ENCODE measurements at places on chromosomes 2 and 18. TPM values are rescaled to one million over a fixed set of nuclear protein-coding genes. Genes with fewer than 3 reads are reported as not detected.

DNA sequence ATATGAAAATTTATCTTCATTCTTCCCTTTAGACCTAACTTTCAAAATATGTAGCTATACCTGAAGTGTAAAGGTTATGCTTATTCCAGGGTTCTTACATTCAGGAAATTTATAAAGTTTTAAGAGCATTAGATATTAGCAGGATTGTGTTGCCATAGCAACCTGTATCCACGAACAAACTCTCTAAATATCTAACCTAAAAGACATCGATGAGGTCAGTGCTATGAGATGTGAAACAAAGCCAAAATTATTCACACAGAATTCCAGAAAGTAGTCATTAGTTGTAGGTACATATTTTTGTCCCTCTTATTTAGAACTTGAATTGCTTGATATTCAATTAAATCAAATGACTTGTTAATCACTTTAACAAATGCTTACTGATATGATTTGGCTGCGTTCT is 705.3 kb downstream of the SOCS6 start:
- DNase-seq: no peak

DNA sequence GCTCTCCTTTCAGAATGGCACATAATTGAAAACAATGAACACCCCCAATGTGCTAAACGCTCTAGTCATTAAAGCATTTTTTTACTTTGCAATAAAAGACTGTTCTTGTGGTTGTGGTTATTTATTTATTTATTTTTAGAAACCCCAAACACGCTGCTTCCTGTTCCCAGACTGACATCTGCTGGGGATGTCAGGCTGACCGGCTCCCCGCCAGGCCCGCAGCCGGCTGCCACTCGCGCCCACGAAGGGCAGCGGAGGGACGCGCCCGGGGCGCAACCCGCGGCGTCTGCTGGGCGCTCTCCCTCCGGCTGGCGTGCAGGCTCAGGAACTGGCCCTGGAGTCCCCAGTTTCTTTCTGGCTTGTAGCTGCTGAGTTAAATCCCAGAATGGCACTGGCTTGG is 83.1 kb upstream of the SP3 start:
- DNase-seq: no peak

- no peak for DNase-seq
Measured at GRCh38 chr2:203802342-203803052, 65.1 kb upstream of the CTLA4 start.

The CFAP53 gene
- polyA plus RNA-seq: 0.61 TPM

- DNase-seq: peak; percentile 21
Measured at GRCh38 chr18:51039138-51040112, 9.4 kb downstream of the SMAD4 start.

GRCh38 chr18:76602191-76602590 is 107.1 kb upstream of the ZNF516 start:
- no peak for DNase-seq

The LRATD1 gene
- 6.0 TPM for polyA plus RNA-seq

- DNase-seq: no peak
Measured at GRCh38 chr2:104606056-104606455, 247.9 kb upstream of the POU3F3 start.

DNA sequence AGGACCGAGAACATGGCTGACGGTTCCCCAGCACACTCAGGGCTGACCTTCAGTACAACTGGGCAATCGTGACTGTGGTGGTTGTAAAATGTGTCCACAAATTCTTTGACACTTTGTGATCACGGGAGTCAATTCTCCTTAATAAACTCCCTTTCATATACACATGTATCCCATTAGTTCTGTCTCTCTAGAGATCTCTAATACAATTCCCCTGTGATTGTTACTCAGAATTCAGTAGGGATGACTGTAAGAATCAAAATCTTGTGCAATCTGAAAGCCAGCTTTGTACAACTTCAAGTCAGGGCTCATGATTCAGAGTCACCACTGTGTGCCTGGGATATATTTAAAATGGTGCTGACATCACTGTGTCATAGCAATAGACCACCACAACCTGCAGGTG is 89.5 kb upstream of the LMAN1 start:
- no peak for DNase-seq

- DNase-seq: no peak
Measured at GRCh38 chr2:85767803-85768665, 14.2 kb downstream of the ATOH8 start.

The ALLC gene
- not detected for polyA plus RNA-seq

DNA sequence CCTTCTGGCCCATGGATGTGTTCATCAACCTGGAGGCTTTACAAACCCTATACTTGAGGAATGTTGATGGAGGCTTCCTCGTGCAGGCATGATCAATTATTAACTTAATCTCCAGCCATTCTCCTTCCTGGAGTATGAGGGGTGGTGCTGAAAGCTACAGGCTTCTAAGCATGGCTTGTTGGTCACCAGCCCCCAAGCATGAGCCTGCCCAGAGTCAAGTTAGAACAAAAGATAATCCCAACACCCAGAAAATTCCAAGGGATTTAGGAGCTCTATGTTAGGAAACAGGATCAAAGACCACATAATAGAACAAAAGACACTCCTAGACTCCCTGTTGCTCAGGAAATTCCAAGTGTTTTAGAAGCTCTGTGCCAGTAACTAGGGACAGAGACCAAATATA is 63.1 kb downstream of the FAM171B start:
- DNase-seq: no peak

DNA sequence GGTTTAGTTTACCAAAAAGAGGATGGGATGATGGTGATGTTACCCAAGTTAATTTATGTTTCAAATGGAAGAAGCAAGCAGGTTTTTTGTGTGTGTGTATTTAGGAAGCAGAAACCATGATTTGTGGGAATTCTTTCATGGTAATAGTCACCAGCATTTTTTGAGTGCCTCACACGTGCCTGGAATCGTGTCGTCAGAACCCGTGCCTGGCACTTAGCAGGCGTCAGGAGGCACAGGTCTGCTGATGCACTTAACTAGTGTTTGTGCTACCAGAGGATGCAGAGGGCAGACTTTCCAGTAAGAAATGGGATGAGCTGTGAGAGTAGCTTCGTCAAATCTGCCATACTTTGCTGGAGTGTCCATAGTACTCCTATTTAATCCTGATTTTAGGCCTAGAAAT is 41.1 kb downstream of the LYPD6 start:
- DNase-seq: no peak

- peak; percentile 34 for DNase-seq
Measured at GRCh38 chr18:35463050-35463449, 34.7 kb downstream of the INO80C start.

DNA sequence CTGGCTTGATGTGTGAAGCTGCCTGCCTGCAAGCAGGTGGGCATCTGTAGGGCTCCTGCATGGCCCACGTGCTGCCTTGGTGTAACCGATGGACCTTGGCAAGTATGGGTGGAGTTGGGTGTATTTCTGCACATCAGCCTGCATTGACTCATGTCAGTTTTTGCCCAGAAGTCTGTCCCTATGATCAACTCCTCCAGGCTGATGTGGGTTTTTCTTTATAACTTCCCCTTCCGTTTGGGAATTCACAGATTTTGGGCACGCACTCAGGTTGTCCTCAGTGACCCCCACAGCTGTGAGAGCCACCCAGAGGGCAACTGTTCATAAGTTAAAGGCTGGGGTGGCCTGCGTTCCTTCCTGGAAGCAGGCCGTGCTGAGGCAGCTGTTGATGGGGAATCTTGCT is 123.3 kb downstream of the NCK2 start:
- DNase-seq: no peak

The IL36A gene
- not detected for polyA plus RNA-seq

GRCh38 chr18:35322486-35323458 is 21.4 kb downstream of the ZNF24 start:
- DNase-seq: no peak

GRCh38 chr2:152075461-152076050 is 23.3 kb downstream of the CACNB4 start:
- no peak for DNase-seq

- no peak for DNase-seq
Measured at GRCh38 chr2:33510586-33510968, 34.1 kb downstream of the RASGRP3 start.

- DNase-seq: no peak
Measured at GRCh38 chr2:20217041-20217970, 7.6 kb downstream of the SDC1 start.

DNA sequence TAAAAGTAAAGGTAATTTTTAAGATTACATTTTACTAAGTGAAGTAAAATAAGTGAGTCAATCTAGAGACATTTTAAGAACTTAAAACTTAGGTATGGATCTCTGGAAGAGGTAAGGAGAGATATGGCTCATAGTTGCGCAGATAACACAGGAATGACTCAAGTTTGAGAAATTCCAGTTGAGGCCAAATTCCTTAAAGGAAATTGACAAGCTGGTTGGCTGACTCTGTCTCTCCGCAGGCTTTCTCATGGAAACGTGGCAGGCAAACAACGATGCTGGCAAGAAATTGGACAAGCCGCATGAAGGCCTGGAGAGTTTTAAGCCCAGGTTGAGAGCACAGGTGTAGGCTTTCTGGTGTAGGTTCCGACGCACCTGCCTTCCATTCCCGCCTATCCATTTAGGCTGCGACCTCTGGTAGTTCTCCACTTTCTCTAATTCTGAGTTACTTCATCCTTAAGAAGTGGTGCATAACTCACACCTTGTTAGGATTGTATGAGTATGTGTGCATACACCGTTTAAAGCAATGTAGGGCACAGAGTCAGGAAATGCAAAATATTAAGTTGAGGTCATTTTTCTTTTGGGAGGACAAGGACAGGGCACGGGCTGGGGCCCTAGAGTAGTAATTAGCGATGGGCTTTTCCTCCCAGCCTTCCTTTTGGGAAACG is 589 bp upstream of the DAW1 start:
- no peak for DNase-seq

DNA sequence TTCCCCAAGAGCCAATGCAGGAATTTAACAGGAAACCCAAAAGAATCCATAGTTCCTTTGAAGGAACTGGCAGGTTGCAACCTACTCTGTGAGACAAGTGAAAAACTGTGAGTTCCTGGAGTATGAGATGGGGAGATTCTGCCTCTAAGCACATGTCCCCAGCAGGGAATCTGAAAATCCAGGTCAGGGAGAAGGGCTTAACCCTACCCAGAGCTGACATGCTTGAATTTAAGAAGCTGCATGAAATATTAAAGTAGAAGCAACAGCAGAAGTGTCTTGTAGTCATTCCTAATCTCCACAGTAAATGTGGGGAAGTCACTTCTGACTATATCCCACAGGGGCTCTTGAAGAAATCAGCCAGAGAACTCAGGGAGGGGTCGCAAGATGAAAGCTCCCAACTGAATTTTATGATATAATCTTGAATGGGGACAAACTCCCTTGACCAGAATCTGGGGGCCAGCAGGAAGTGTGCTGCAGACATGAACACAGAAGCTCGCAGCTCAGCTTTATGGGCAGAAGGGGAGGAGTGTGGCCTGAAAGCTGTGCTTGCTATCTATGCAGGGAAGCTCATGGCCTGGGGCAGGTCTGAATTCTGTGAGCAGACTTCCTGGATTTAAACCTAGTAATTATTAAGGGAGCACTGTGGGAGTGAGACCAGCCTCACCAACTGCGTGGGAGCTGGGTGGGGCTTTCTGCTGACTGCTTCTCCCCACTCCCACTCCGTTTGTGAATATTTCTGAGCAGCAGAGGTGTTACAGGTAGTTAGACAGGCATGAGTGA is 184.1 kb upstream of the KYNU start:
- DNase-seq: no peak

DNA sequence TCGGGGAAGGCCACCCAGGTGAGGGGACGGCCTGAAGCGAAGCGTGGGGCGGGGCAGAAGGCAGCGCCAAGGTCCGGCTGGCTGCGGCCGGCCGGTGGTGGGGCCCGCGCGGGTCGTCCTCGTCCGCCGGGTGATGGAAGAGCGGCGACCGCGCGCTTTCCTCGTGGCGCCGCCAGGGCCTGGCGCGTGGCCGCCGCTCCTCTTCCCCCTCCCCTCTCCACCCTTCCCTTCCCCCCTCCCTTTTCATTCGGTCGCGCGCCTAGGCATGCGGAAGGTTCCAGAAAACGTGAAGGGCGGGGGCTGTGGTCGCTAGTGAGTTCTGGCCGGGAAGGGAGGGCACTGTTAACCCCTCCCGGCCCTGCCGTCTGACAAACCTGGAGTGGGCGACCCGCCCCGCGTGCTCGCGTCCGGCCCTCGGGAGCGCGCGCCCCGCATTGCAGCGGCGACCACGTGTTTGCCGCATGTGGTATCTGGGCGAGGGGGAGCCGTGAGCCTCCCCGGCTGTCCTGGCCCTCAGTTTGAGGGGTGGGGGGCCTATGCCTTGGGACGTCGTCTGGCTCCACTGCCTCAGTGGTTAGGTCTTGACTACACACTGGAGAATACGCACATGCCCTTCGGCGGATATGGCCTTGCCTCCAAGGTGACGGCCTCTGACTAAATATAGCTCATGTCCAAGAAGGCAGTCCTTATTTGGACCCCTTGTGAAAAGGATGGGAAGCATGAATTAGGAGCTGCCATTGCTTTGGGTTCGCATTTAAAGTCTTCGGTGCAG is 579 bp downstream of the MAT2A start:
- peak; percentile 92 for DNase-seq

GRCh38 chr2:63818271-63818670 is 23.4 kb upstream of the UGP2 start:
- DNase-seq: no peak

GRCh38 chr2:148885988-148886387 is 11.0 kb downstream of the KIF5C start:
- no peak for DNase-seq

The CFAP221 gene
- polyA plus RNA-seq: 0.31 TPM

DNA sequence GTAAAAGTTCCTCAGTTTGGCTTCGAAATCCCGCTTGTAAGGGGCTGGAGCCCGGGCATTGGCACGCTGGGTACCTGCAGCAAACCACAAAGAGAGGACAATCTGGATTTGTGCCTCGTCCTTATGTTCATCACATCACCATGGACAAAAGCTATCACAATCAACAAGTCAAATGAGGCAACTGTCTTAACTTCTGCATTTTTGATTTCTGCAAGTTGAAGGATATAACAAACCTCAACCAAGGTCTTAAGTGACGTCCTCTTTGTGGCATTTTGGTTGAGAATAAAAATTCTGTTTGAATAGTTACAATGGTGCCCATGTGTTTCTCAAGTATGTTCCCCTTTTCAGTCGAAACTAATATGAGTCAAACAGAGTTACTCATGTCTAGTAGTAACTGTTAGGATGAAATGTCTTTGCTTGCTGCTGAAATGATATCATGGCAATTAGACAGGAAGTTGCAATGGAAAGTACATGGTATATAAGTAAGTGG is 70.8 kb upstream of the STK17B start:
- DNase-seq: no peak

The CYP26B1 gene
- 1.1 TPM for polyA plus RNA-seq

The KCNS3 gene
- 7.6 TPM for polyA plus RNA-seq

GRCh38 chr2:225170162-225170561 is 127.9 kb upstream of the DOCK10 start:
- DNase-seq: no peak

DNA sequence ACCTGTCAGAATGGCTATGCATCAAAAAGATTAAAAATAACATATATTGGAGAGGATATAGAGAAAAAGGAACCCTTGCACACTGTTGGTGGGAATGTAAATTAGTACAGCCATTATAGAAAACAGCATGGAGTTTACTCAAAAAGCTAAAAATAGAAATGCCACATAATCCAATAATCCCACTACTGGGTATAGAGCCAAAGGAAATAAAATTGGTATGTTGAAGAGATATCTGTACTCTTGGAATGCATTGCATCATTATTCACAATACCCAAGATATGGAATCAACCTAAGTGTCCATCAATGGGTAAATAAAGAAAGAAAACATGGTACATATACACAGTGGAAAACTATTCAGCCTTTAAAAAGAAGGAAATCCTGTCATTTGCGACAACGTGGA is 77.2 kb downstream of the C1D start:
- no peak for DNase-seq

The TSPYL6 gene
- not detected for polyA plus RNA-seq
